ENCODE measurements at places on chromosomes 4 and X.

DNA sequence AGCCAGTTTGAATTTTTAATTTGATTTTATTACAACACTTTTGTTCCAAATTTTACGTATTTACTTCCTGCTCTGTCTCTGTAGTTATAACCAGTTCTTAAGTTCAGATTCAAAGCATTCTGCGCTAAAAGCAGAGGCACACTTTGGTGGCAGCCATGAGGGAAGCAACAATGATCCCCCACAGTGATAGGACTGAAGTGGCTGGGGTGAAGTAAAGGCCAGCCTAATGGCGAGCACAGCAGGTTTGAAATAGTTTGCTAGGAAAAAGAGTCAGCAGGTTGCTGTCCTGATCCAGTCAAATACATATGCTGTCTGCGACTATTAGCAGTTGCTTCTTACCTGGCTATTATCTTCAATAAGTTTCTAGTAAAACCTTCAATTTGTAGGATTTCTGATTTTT, 176.3 kb downstream of the RPA4 start:
- DNase-seq: no peak

DNA sequence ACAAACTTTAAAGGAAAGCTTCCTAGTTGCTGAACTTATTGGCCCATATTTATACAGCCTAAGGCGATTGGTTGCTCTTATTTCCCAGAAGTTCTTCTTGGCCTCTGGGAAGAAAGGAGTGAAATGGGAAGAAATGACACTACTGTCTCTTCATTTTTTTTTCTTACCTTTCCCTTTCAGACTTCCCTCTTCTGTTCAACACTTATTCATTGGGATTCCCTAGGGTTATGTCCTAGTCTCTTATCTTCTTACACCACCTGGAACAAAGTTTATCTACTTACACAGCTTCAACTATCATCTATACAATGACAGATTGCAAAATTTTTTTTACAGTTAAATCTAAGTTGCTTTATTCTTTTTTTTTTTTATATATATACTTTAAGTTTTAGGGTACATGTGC, 68.0 kb downstream of the SNX12 start:
- no peak for DNase-seq

GRCh38 chr4:176654565-176655216, 138.0 kb downstream of the VEGFC start:
- DNase-seq: no peak

- no peak for DNase-seq
These were observed 74.7 kb downstream of the CEP44 start for GRCh38 chr4:174358410-174358809.

DNA sequence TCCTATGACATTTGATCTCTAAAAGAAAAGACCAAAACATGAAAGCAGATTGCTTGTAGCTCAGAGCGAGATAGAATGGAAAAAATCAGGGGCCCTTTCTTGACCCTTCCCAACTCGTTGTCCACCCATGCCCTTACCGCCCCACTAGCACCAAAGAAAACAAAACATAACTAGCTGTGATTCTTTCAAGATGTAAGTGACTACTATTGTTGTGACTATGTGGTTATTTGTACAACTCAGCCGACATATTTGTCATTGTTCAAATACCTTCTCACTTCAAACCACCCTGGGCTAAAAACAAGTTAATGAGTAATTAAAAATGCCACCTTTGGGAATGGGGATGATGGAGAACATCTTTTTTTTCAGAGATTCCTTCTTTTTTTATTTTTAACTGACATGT, 171.2 kb upstream of the GPC4 start:
- no peak for DNase-seq

GRCh38 chr4:52964011-52964410, 101.9 kb downstream of the RASL11B start:
- DNase-seq: no peak

- peak; percentile 80 for DNase-seq
These were observed 84.2 kb downstream of the CNOT6L start for GRCh38 chr4:77734928-77735327.

DNA sequence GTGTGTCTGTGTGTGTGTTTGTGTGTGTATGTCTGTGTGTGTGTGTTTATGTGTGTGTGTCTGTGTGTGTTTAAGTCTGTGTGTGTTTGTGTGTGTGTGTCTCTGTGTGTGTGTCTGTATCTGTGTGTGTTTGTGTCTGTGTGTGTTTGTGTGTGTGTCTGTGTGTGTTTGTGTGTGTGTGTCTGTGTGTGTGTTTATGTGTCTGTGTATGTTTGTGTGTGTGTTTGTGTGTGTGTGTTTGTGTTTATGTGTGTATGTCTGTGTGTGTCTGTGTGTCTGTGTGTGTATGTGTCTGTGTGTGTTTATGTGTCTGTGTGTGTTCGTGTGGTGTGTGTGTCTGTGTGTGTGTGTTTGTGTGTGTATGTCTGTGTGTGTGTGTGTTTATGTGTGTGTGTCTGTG, 11.4 kb downstream of the IL9R start:
- no peak for DNase-seq

- no peak for DNase-seq
These were observed 570.7 kb downstream of the BCOR start for GRCh38 chrX:39527025-39527424.

DNA sequence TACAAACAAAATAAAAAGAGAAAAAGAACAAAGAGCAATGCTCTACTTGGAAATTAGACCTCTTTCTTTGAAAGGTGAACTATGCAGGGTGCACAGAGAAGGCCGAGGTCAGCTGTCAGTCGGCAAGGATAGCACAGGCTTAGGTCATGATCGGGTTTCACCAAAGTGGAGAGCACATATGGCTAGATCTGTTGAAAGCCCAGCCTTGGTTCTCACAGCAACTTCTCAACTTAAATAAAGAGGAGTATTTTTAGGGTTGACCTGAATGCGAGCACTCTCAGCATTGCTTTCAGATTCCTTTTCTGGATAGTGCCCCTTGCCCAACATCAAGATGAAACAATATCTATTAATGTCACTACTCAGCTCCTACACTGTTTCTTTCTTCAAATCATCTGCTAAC, 122.9 kb upstream of the GPC4 start:
- DNase-seq: no peak

GRCh38 chr4:158796370-158797140, 27.7 kb downstream of the FNIP2 start:
- no peak for DNase-seq

GRCh38 chr4:166432842-166433241, 559.8 kb downstream of the TLL1 start:
- DNase-seq: no peak

- no peak for DNase-seq
These were observed 97.0 kb downstream of the AGTR2 start for GRCh38 chrX:116267511-116268040.

GRCh38 chr4:176584031-176584606, 208.6 kb downstream of the VEGFC start:
- no peak for DNase-seq

DNA sequence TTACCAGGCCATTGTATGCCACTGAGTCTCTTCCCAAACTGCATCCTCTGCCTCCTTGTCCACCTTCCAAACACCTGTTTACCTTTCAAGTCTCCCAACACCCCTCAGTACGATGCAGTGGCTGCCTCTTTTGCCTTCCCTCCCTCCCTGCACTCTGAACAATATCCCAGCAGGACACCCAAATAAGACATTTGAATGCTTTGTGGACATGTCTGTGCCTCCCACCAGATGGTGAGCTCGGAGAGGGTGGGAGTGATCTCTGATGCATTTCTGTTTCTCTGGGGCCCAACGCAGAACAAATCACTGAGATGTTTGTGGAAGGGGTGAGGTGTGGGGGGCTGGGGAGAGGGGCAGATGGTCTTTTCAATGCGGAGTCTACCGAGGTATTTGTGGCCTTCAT, 33.4 kb downstream of the PJA1 start:
- DNase-seq: no peak

DNA sequence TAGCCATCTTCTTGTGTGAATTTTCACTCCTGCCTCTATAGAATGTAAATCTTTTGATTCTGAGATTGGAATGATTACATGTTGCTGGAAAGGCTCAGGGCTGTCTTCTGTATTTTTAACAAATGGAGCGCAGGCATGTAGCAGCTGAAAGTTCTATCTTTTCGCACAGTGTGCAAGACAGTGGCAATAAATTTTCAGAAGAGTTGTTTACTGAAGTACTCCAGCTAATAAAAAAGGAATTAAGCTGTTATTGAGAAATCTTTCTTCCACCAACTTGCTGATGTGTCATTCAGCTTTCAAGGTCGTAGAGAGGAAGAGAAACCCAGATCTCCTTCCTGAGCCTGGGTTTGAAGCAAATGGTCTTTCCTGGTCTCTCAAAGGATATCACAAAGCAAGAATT, 122.0 kb upstream of the PUDP start:
- no peak for DNase-seq

DNA sequence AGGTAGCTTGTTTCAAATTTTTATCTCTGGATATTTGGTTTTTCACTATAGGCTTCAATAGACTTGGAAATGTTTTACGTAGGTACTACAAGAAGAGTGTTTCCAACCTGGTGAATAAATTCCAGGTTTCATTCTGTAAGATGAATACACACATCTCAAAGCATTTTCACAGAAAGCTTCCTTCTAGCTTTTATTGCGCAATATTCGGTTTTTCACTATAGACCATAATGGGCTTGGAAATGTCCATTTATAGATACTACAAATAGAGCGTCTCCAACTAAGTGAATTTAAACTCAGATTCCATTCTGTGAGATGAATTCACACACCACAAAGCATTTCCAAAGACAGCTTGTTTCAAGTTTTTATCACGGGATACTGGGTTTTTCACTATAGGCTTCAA, 857.7 kb upstream of the HS3ST1 start:
- DNase-seq: no peak

GRCh38 chrX:71671043-71671780, 3.9 kb downstream of the LOC101059915 start:
- DNase-seq: peak; percentile 63

DNA sequence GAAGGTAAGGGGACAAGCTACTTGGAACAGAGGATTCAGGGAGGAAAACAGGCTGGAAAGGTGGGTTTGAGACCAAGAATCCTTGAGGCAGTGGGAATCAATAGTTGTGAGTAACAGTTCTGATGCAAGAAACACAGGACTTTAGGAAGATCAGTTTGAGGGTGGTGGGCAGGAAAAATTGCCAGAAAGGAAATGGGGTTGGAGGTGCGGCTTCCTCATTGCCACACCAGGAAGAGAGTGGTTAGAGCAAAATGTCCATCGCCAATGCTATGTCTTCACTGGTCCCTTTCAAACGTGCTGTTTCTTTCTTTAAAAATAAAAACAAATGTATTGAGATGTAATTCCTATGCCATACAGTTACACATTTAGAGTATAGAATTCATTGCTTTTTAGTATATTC, 57.1 kb upstream of the NOCT start:
- DNase-seq: no peak

- no peak for DNase-seq
These were observed 92.2 kb downstream of the MAML3 start for GRCh38 chr4:140061659-140062289.

DNA sequence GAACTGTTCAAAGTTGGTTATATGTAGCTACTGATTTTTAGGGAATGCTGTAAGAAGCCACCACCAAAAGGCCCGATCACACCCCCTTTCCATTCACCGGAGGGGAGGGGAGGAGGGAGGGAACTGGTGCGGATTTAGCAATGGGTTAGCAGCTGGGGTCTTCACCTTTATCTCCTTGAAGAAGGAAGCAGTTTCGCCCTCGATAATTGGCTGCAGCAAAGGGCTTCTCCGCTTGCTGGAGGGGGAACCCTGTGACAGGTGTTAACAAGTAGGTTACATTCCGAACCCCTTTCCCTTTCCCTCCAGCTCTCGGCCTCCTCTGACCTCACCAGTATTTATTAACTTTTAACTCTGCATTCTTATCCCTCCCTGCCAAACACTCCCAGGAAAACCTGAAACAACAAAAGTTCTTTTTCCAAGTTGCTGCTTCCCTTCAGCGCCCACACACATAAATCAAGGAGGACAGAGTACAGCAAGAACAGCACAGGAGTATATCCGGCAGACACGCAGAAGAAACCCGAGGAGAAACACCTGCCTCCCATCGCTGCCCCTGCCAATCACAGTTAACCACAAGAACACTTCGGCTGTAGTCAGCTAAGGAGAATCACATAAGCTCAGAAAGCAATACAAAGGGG, 39.8 kb upstream of the NAP1L5 start:
- DNase-seq: peak; percentile 86

DNA sequence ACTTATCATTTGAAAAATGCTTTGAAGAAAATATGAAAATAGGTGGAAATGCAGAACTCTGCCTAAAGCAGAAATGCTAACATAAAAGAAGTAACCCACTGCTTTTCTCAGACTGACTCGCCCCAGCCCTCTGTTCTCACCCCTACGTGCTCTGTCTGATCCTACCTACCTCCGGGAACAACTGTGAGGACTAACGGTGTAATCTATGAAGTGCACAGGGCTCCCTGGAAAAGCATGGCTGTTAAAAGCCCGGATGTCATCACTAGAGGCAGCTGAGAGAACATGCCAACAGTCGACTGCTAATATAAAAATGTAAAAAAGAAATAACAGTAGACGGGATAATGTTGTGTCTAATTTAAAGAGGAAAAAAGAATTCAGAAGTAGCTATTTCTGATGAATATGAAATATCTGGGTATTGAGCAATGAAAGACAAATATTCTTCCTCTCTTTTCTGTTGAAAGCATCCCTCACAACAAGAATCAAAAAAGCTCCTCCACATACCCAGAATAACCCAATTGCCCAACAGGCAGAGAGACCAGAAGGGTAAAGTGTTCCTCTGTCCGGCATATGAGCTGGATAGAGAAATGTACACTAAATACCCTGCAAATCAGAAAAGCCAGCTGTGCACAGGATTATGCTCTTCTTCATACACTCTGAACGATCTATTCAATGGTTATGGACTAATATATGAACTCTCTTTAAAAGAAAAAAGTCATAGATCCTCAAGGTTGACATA, 130.7 kb downstream of the TSPAN5 start:
- no peak for DNase-seq

GRCh38 chr4:56371426-56372220, 15.7 kb downstream of the AASDH start:
- DNase-seq: no peak

GRCh38 chr4:752196-752861, 46.7 kb downstream of the PCGF3 start:
- no peak for DNase-seq

GRCh38 chr4:17068392-17068791, 169.9 kb upstream of the LDB2 start:
- DNase-seq: no peak

DNA sequence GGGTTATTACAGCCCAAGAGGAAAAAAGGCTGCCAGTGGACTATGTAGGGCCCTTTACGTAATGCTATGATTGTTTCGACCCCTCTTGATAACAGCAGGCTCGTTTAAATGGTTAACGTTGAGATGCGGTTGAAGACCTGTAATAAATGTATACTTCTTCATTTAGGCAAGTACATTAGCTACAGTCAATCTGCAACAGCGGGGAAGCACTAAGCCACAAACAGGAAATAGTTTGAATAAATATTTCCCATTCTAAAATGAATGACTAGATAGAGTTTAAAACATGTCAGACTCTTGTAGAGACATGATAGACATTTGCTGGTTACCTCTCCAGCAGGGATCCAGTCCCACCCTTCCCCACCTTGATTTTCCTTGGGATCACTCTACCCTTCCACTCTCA, 38.1 kb upstream of the STIM2 start:
- no peak for DNase-seq

GRCh38 chrX:13898083-13898482, 81.2 kb upstream of the GPM6B start:
- DNase-seq: no peak

Measured in Jurkat, Clone E6-1 (cell line).